ENCODE measurements at places on chromosomes 13 and 19.

DNA sequence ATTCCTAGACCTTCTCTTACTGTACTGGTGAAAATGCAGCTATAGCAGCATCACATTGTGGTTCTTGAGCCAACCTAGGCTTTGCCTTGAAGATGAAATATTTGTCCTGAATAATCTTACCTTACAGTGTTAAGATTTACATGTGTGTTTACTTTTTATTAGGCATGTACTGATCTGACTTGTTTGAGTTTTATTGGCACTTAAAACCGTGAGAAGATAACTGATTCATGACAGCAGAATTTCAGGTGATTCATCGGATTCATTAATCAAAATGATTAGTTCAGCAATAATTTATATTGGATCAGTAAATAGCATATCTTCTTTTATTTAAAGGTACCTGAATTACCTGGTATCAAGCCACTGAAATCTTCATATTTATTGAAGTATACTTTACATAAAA, 296.3 kb downstream of the KLF5 start:
- no peak for DNase-seq

- DNase-seq = no peak
Observed at GRCh38 chr13:45705918-45706317, 3.8 kb downstream of the CBY2 start.

GRCh38 chr13:110643768-110644421, 28.6 kb downstream of the NAXD start:
- DNase-seq = no peak

GRCh38 chr13:67792151-67792676, 562.1 kb upstream of the PCDH9 start:
- no peak for DNase-seq

GRCh38 chr13:101570410-101570809, 117.9 kb downstream of the ITGBL1 start:
- DNase-seq = no peak

DNA sequence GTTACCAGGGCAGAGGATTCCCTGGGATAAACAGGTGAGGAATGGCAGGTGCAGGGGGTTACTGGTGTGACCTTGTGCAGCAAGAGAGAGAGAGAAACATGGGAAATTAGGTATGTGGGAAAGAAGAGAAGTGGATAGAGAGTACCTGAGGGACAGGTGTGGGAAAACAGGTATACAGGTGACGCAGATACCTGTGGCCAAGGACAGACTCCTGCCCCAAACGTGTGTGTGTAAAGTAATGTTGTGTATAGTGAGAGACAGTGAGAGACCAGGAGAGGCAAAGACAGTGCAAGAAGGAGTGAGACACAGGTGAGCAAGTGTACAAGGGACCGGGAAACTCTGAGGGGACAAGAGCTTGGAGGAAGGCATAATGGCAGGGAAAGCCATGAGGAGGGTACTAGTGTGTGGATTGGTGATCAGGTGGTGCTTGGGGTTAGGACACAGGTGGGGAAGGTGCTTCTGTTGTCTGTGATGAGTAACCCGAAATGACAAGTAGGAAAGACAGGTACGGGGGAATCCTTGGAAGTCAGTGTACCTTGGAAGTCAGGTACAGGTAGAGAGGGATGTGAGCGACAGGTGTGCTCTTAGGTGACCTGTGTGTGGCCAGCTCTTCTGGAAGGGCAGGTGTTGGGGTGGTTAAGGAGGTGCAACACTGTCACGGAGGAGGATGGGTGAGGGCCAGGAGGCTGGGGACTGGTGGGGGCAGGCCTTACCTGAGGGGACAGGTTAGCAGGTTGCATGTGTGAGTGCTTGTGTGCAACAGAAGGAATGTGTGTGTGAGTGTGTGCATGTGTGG, 2.8 kb downstream of the ERFL start:
- no peak for DNase-seq

GRCh38 chr19:763869-764268, 13.0 kb downstream of the MISP start:
- no peak for DNase-seq

DNA sequence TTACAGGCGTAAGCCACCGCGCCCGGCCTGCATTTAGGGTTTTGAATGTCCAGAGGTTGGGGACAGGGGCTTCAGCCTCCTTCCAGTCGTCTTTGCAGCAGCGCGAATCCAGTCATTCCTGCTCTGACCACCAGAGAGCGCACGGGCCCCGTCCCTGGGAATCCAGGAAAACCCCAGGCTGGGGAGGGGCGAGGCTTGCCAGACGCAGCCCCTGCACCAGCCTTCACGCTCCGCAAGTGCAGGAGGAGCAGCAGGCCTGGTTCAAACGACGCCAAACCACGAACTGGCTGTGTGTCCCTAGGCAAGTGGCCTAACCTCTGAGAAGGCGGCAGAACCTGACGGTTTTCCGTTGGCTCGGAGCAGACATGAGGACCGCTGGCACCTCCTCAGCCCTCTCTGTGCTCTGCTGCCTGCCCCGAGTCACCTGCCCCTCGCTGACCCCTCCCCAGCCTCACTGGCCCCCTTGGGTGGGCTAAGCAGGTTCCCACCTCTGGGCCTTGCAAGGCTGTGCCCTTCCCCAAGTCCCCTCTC, 2.0 kb upstream of the RNF126 start:
- DNase-seq = peak; percentile 78

DNA sequence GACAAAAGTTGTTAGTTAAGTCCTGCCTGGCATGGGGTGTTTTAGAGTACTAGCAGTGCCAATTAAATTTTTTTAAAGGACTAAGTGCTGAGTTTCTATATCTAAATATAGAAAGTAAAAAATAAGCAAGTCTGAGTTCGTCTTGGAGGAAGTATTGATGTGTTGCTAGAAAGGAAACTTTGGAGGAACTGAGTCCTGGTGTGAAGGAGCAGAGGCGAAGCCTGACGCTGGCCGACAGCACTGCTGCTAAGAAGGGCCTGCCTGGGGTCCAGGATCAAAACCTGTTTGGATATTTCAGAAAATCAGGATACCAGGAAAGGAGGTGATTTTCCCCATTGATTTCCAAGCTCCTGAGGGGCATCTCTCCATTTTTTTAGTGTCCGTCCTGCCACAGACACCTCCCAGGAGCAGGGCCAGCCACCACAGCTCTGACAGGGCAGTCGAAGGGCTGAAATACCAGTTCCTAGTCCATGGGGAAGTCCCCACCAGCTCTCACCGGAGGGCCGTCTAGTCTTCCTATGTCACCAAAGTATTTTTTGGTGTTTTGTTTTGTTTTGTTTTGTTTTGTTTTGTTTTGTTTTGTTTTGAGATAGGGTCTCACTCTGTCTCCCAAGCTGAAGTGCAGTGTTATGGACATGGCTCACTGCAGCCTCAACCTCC, 38.2 kb upstream of the NPAS1 start:
- no peak for DNase-seq

DNA sequence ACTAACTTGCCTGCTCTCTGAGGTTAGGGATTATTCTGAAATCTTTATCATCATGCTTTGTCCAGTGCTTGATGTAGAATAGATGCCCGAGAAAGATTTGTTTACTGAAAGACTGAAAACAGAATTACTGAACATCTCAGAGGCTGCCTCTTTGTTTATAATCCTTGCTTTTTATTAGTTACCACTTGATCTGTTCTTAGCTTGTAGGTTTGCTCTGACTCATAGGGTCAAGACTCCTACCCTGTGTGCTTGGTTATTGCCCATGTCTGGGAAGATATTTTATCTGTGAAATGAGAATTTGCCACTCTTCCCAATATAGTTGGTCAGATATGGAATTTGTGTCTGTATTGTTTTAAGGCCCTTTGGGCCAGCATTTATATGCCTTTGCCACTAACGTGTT, 675.3 kb downstream of the DIAPH3 start:
- no peak for DNase-seq

- DNase-seq = no peak
Observed at GRCh38 chr19:41000310-41000737, 9.2 kb downstream of the CYP2B6 start.

- no peak for DNase-seq
Observed at GRCh38 chr13:42283574-42283973, 11.6 kb downstream of the AKAP11 start.

- DNase-seq = no peak
Observed at GRCh38 chr19:29120466-29120865, 92.5 kb downstream of the UQCRFS1 start.

DNA sequence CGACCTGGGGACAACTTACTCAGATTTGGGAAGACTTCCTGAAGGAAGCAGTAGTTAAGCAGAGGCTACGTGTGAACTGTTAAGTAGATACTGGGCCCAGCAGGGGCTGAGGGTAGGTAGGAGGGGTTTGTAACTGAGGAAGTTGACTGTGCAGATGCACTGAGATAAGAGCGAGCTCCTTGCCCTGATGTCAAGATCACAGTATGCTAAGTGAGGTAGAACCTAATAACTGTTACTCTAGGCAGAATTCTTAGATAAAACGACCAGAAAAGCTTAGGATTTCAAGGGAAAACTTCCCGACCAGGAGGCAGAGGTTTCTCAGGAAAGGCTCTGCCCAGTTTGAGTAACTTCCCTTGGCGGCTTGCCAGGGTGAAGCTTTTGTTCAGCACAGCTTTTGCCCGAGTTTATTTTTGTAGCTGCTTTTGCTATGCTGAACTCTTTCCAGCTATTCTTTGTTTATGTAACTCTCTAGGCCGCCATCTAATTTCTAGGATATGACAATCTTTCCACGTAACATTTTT, 632.1 kb downstream of the DIAPH3 start:
- no peak for DNase-seq

DNA sequence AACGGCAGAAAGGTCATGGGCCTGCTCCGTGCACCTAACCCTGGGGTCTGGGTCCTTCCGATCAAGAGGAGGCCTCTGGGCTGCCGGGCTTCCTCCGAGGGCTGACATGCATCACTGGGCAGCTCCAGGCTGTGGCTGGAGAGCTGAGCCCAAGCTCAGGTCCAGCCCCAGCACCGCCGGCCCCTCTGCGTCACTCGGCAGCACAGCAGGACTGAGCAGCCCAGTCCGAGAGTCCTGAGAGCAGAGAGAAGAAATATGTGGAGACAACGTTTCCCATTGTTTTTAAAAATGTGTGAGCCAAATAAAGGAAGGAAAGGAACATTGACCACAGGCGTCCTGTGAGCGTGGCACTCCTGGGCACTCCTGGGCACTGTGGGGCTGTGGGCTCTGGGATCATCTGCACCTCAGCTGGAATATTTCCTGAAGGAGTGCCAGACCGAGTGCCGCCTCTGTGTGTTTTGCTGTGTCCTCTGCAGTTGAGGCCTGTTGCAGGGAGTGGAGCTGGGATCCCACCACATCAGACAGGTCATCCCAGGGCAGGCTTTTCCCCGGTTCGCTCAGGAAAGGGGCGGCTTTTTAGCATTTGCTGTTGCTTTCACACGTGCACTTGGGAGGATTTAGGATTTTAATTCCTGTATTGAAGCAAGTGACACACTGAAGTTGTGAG, 37.8 kb upstream of the TFDP1 start:
- DNase-seq = no peak

DNA sequence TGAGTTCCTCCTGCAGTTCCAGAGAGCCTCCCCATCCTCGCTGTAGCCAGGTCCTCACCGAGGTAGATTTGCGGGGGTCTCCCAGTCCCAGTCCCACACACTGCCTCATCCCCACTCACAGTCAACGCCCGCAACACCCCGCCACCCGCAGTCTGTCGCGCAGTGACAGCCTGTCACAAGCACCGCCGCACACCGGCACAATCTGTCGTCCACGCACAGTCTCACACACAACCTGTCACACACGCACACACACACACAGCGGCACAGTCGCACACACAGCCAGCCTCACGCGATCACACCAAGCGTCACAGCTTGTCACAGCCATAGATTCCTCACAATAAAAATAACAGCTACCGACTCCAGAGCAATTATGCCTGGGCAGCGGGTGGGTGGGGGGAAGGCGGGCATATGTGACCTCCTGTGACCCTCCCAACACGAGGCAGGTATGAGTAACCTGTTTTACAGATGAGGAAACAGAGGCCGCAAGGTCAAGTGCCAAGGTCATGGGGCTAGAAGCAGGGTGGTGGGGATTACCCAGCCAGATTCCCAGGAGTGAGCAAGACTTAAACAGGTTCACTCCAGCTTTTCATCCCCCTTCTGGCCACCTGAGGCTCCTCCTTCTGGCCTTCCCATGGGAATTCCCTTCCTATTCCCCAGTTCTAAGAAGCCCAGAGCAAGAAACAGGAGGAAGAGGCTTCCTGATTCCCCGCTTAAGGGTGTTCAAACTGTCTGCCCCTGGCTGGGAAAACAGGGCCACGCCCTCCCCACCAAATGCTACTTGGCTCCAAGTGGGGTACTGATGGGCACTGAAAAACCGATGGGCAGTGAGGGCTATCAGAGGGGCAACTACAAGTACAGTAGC, 13.9 kb downstream of the NFIX start:
- DNase-seq = no peak

GRCh38 chr19:11159598-11160439, 4.2 kb upstream of the SPC24 start:
- DNase-seq = no peak

DNA sequence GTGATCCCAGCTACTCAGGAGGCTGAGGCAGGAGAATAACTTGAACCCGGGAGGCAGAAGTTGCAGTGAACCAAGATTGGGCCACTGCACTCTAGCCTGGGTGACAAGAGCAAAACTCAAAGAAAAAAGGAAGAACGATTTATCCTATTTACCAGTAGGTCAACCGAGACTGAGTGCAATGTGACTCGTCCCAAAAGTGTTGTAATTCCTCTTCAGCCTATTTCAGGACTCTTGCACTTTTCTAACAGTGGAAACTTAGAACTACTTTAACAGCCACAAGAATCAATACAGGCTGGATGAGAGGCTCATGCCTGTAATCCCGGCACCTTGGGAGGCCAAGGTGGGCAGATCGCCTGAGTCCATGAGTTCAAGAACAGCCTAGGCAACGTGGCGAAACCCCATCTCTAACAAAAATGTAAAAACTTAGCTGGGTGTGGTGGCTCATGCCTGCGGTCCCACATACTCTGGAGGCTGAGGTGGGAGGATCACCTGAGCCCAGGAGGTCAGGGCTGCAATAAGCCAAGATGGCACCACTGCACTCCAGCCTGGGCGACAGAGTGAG, 4.3 kb upstream of the NR1H2 start:
- DNase-seq = no peak

- DNase-seq = no peak
Observed at GRCh38 chr13:27977476-27978300, 8.6 kb upstream of the CDX2 start.

DNA sequence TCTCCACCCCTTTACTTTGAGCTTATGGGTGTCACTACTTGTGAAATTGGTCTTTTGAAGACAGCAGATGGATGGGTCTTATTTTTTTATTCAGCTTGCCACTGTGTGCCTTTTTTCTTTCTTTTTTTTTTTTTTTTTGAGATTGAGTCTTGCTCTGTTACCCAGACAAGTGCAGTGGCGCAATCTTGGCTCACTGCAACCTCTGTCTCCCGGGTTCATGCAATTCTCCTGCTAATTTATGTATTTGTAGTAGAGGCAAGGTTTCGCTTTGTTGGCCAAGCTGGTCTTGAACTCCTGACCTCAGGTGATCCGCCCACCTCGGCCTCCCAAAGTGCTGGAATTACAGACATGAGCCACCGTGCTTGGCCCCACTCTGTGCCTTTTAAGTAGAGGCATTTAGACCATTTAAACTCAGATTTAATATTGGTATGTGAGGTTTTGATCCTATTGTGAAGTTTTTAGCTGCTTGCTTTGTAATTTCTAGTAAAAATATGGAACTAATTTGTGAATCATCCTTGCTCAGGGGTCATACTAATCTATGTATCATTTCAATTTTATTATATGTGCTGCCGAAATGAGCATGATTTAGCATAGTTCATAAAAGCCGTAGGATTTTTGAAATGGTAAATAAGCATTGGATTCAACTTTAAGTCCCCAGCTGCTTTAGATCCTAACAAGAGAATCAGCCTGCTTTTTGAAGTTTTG, 584.5 kb downstream of the SLITRK1 start:
- DNase-seq = no peak

Measured in activated CD4-positive, alpha-beta T cell treated with anti-CD3 and anti-CD28 coated beads, Interleukin-2, amount 50 U/mL, for 24 hours (primary cell).